ENCODE measurements at places on chromosomes 5 and 9.

GRCh38 chr9:129335464-129336129 lies 157.5 kb upstream of the IER5L start:
- no peak for DNase-seq

- no peak for DNase-seq
Measured at GRCh38 chr5:149422366-149423048, 43.4 kb upstream of the IL17B start.

- no peak for DNase-seq
Measured at GRCh38 chr9:116381350-116381749, 227.8 kb downstream of the PAPPA start.

DNA sequence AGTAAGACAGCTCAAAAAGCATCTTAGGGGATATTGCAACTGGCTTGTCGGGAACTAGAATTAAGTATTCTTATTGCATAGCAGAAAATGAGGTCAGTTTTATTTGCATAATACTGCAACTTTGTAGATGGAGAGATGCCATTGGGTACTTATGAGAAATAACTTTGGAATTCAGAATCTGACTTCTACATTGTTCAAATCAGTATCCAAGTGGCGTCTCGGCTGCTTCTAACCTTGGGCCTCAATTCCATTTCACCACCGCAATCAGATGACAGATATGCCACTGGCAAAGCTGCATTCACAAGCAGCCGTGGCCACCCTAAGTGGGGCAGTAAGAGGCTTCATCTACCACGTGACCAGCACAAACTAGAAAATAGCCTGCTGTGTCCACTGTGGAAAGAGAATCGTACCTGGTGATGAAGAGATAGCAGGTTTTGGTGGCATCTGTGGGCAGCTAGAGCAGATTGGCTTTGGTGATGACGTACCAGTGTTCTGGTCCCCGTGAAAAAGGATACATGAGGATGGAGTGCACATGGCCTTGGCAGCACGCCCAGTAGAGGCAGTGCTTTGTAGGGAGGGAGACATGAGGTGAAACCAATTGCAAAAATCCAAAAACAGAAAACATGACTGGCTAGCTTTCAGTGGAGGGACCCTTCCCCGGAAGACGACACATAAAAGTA lies 116.6 kb downstream of the KLHL3 start:
- no peak for DNase-seq

- DNase-seq: no peak
Measured at GRCh38 chr5:160317434-160317833, 5.1 kb upstream of the CCNJL start.

- DNase-seq: no peak
Measured at GRCh38 chr5:111511831-111512374, 432 bp downstream of the STARD4 start.

DNA sequence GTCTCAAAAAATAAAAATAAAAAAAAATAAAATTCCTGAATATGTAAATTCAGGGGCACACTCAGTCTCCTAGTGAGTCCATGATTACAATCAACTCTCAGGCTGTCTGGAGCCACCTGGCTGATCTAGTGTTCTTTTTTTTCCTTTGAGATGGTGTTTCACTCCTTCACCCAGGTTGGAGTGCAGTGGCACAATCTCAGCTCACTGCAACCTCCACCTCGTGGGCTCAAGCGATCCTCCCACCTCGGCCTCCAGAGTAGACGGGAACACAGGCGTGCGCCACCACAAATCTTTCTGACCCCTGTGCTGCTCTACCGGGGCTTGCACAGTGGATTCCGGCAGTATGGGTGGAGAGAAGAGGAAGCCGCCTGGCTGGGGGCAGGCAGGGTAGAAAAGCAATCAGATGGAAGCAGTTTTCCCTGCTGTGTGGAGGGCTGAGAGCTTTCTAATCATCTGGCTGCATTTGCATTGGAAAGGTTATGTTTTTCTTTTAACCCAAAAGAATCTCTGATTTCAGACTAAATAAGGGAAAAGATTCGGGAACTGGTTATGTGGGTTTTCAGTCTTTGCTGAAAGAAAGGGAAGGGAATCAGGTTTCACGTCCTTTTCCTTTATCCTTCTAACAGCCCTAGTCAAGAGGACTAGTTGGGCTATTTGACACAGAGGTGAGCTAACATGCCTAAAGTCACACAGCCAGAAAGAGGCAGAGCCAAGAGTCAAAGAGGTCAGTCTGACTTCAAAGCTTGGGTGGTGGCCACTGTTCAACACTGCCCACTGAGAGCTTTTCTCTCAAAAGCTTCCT lies 26.3 kb upstream of the CORO2A start:
- DNase-seq: no peak

- DNase-seq: no peak
Measured at GRCh38 chr5:10452768-10453331, 11.2 kb downstream of the ROPN1L start.

DNA sequence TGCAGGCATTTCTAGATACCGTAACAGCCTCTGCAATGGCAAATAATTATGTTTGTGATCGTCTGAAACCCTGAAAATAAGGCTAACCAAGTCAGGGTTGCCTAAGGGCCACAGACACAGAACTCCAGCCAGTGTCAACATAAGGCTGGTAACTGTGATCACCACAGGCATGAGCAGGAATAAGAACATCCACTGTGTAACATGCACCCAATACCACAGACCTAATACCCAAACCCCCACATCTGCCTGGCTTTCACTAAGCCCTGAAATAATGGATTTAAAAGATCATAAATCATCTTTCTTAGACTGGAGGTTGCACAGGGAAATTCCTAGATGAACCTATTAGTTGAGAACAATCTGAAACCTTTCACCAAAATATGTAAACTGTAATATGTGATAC lies 394.5 kb downstream of the NFIB start:
- DNase-seq: no peak

DNA sequence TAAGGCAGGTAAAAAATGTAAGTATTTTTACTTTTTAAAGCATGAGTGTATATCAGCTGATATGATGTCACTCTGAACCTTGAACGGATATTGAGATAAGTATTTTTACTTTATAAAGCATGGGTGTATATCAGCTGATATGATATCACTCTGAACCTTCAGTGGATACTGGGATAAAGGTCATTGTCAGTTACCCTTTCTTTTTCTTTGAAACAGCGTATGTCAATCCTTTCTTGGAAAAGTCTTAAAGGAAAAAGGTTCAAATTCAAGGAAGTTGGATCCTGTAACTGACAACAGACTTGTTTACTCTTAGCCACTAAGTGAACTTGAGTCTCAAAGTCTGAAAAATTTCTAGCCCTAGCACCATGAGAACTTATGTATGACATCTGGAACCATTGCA lies 61.7 kb upstream of the IFNK start:
- DNase-seq: no peak

- DNase-seq: no peak
Measured at GRCh38 chr9:89956907-89957306, 352.1 kb downstream of the GADD45G start.

All from stimulated activated CD4-positive, alpha-beta T cell treated with anti-CD3 and anti-CD28 coated beads, Interleukin-1b, Interleukin-23, amount 100 ng/mL, for 4 hours (primary cell).